Upper lobe of right lung (tissue), 1 donor: ENCODE measurements at places on chromosomes 5 and 9. TPM values are rescaled to one million over a fixed set of nuclear protein-coding genes. Genes with fewer than 3 reads are reported as not detected.

- H3K27ac ChIP-seq = no peak overlapping the region
- no peaks in the 10 kb centered on the region for H3K27me3 ChIP-seq
- no peaks in the 10 kb centered on the region for H3K36me3 ChIP-seq
- H3K4me1 ChIP-seq = no peaks in the 10 kb centered on the region
- H3K4me3 ChIP-seq = no peak overlapping the region
Observed at GRCh38 chr5:3694819-3695218, 99.2 kb downstream of the IRX1 start.

DNA sequence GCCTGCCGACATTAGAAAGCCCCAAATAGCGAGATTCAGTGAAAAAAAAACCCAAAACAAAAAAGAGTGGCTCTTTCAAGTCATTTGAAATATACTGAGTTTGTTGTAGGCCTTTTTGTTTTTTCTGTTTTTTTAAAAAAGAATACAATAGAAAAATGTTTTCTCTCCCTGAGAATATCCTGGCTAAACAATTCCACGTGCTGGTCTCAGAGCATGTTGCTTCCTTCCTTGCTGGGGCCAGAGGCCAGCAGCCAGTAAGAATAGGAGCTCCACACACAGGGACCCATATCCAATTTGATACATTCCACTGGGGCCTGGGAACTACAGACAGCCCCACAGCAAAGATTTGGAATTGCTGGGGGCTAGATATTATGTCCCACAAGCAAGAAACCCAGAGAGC lies 191.4 kb downstream of the HSPA4 start:
- no peak overlapping the region for H3K27ac ChIP-seq
- peaks cover 20% of the 10 kb centered on the region for H3K4me1 ChIP-seq
- H3K4me3 ChIP-seq = no peak overlapping the region
- no peaks in the 10 kb centered on the region for H3K27me3 ChIP-seq

The ST8SIA4 gene
- 17.8 TPM for total RNA-seq

- no peaks in the 10 kb centered on the region for H3K36me3 ChIP-seq
- H3K4me3 ChIP-seq = no peak overlapping the region
- H3K27me3 ChIP-seq = no peaks in the 10 kb centered on the region
- H3K4me1 ChIP-seq = no peaks in the 10 kb centered on the region
- DNase-seq = no peak
- no peak overlapping the region for H3K27ac ChIP-seq
Observed at GRCh38 chr5:16037121-16037845, 142.3 kb downstream of the MARCHF11 start.

The AQP7 gene
- total RNA-seq = 2.4 TPM

DNA sequence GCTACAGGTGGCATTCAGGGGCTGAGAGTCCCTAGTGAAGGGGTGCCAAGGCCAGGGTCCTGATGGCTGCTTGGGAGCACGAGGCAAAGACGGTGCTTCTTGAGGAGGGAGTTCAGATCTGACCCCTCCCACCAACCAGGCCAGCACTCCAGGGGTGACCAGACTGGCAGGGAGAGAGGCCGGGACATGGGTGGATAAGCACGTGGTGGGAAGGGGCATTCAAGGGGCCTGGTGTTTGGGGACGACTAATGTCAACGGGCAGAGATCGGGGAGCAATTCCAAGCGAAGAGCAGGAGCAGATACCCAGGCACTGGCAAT lies 4.5 kb downstream of the RGS14 start:
- H3K36me3 ChIP-seq = no peaks in the 10 kb centered on the region
- no peak overlapping the region for H3K4me3 ChIP-seq
- peaks cover 35% of the 10 kb centered on the region for H3K4me1 ChIP-seq
- DNase-seq = no peak

DNA sequence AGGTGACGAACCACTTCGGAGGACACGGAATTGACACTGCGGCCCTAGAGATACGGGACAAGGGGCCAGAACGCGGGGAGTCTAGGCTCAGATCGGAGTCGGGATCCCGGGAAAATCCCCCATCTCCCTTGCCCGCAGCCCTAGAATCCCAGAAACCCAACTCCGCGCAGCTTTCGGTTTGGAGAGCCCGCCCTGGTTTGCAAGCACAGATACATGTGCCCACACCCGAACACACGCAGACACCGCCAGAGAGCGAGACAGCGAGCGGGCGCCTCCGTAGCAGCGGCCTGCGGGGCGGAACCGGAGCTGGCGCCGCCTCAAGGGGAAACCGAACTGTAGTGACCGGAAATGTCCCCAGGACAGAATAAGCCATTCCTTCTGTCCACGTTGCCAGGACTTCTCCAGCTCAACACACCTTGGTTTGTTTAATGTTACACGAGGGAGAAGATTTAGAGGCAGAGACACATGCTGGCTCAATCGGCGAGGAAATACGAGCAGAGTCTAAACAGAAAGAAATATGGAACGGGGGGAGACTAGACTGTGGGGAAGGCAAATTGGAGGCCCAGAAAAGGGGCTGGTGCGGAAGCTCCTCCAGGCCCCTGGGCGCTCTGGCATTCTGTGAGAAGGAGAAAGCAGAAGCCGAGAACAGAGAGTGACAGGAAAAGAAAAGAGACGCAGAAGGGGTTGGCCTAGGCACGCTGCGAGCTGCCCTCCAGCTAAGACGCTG lies 2.9 kb upstream of the PAX5 start:
- H3K36me3 ChIP-seq = no peaks in the 10 kb centered on the region
- peaks cover 29% of the 10 kb centered on the region for H3K4me1 ChIP-seq
- DNase-seq = peak; percentile 76
- no peak overlapping the region for H3K27ac ChIP-seq
- H3K27me3 ChIP-seq = peaks cover 98% of the 10 kb centered on the region

DNA sequence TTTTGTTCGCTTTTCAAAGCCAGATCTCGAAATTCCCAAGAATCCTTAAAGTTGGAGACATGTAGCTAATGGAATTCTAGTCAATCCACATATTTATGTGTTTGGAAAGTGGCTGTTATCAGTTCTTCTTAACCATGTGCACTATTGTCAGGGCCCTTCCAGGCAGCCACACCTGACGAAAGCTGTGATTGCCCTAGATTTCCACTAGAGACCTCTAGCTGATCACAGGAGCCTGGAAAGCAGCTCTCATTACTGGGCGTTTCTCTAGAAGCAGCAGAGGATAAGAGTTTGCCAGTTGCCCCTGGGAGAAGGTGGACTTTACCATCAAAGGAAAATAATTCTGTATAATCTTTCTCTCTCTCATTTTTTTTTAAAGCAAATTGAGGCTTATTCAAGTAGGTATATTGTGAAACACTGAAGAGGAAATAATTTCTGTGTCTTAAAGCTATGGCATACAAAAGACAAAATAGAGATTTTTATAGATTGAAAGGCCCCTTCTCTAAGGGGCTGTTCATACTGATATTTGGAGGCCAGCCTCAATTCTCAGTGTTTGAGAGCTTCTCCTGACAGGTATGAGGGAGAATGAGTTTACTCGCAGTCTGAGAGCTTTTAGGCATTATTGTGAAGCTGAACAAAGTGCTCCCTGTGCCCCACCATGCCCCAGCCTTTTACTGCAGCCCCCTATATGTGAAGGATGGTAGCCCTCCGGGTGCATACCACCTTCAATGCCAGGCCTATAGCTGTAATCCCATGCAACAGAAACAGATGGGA lies 405.4 kb upstream of the ACTBL2 start:
- no peak overlapping the region for H3K27ac ChIP-seq
- H3K27me3 ChIP-seq = no peaks in the 10 kb centered on the region
- no peak overlapping the region for H3K4me3 ChIP-seq
- peaks cover 5% of the 10 kb centered on the region for H3K4me1 ChIP-seq
- no peak for DNase-seq

The SLC35D2 gene
- 30.3 TPM for total RNA-seq

DNA sequence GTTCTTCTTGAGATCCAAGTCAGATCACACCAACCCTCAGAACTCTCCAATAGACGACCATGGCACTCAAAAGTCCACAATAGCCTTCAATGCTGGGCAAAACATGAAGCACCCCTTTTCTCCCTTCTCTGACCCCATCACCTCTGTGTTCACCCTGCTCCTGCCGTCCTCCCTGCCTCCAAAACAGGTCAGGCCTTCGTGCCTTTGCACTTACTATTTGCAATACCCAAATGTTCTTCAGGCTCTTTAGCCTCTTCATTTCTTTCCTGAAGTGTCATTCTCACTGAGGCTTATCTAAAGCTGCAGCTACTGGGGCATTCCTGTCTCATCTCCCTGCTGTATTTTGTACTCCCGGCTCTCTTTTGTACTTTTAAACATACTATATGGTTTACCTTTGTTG lies 2.0 kb upstream of the ROPN1L start:
- peaks cover 12% of the 10 kb centered on the region for H3K36me3 ChIP-seq
- H3K4me1 ChIP-seq = peaks cover 16% of the 10 kb centered on the region
- no peaks in the 10 kb centered on the region for H3K27me3 ChIP-seq
- H3K27ac ChIP-seq = no peak overlapping the region

DNA sequence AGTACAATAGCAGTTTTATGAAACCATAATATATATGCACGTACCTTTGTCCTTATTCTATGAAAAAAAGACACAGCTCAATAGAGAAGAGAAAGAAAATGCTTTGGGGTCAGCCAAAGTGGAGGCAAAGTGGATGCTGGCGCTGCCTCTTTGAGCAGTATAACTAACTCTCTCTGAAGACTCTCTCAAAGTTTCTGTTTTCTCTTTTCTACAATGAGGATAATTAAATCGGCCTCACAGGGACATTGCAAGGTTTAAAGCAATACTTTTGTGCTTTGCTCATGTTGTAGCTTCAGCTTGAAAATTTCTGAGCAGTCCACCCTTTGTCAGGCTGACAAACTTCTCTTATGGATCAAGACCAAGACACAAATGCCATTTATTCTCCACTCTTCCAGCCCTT lies 455.1 kb upstream of the MPDZ start:
- H3K27ac ChIP-seq = no peak overlapping the region
- no peaks in the 10 kb centered on the region for H3K27me3 ChIP-seq
- no peaks in the 10 kb centered on the region for H3K4me1 ChIP-seq
- no peak overlapping the region for H3K4me3 ChIP-seq
